ENCODE measurements at places on chromosomes 16 and 17.

DNA sequence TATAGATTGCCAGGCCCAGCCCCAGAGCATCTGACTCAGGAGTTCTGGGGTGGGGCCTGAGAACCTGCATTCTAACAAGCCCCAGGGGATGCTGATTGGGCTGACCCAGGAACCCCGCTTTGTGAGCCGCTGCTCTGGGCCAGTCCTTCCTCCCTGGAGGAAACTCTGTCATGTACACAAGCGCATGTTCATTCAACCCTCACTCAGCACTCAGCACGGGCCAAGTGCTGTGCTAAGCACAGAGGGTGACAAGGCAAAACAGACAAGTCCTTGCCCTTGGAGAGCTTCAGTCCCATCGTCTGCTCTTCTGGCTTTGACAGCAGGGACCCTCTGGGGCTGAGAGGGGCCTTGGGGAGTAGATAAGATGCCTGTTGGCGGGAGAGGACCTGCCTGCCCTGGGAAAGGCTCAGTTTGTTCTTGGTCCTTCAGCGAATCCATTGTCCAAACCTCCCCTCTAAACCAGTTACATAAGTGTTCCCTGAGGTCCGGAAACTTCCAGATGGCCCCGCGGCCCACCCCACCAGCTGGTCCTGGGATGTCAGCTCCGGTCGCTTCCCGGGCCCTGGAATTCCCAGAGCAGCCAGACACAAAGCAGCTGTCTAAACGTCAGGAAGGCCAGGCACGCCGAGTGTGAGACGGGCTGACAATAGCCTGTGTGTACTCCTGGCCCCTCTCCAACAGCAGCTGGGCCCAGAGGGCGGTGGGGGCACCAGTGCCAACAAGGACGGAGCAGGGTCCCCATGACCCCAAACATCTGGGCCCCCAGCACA lies 88.8 kb downstream of the ZDHHC7 start:
- DNase-seq: peak; percentile 48

DNA sequence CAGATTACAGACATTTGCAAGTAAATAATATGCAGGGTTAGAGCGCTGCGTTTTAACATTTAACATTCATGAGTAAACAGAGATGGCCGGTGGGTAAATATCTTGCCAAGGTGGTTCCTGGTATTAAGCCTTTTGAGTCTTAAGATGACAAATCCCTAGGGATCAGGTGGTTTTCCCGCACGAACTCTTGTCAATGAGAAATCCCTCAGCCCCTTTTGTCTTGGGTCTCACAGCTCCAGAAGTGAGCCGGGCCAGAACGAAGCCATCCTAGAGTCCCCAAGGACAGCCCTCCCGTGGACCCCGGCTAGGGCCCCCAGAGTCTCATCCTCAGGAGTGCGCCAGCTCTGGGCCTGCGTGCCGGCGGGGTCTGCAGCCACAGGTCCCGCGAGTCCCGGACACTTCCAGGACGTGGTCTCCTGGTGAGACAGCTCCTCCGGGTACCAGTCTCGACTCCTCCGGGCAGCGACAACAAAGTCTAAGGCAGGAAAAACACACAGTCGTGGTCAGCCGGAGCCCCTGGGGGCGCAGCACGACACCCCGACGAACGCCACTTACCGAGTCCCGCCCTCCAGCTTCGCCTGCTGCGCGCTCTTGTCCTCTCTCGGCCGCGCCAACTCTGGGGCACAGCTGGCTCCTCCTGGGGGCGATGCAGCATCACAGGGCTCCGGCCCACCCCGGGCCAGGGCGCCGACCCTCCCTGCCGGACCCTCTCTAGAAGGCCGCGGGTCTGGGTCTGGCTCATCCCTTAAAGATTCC lies 13.3 kb downstream of the MIS12 start:
- no peak for DNase-seq

GRCh38 chr16:31298958-31299357 lies 39.2 kb downstream of the ITGAM start:
- DNase-seq: no peak

GRCh38 chr17:82791532-82791931 lies 39.7 kb downstream of the TBCD start:
- no peak for DNase-seq

DNA sequence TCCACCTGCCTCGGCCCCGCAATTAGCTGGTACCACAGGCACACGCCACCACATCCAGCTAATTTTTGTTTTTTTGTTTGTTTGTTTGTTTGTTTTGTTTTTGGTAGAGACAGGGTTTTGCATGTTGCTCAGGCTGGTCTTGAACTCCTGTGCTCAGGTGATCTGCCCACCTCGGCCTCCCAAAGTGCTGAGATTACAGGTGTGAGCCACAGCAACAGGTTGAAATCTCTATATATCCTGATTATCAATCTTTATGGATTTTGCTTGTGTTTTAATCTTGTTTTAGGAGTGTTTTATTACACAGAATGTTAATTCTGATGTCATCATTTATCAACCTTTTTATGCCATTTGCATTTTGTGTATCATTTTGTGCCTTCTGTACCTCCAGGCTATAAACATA lies 48.2 kb downstream of the RAB11FIP4 start:
- DNase-seq: no peak

GRCh38 chr17:76378548-76379274 lies 5.7 kb upstream of the SPHK1 start:
- peak; percentile 45 for DNase-seq

- DNase-seq: no peak
Observed at GRCh38 chr17:79834565-79835469, 4.4 kb downstream of the CBX4 start.

DNA sequence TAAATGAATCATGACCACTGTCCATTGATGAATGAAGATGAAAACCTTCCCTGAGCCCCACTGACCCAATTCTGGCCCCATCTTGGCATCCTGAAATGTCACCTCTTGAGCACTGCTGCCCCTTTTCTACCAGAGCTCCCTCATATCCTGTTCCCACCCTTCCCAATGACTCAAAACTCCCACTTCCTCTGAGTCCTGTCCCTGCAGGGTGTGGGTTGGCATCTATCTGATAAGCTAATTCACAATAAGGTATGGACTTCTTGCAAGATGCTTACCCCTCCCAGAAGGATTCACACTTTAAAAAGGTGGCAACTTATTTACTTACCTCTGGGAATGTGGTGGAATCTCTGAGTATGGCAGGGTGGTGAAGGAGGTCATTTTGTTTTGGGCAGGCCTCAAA lies 13.3 kb upstream of the CSNK2A2 start:
- DNase-seq: no peak

All from NCI-H524 treated with DMSO at 0.1 percent for 48 hours (cell line).